ENCODE measurements at places on chromosomes 5 and 9. TPM values are rescaled to one million over a fixed set of nuclear protein-coding genes. Genes with fewer than 3 reads are reported as not detected.
A peak's percentile ranks its signal among the peaks of the same experiment; 100 is the strongest.

AK8 gene
- total RNA-seq: 1.5 TPM

EGFLAM gene
- 0.12 TPM for total RNA-seq

- H3K27me3 ChIP-seq: no peaks in the 10 kb centered on the region
- H3K4me1 ChIP-seq: peaks cover 8% of the 10 kb centered on the region
- no peak overlapping the region for H3K27ac ChIP-seq
- no peaks in the 10 kb centered on the region for H3K36me3 ChIP-seq
Measured at GRCh38 chr5:17808566-17808965, 174.3 kb downstream of the TAF11L14 start.

- H3K4me3 ChIP-seq: no peak overlapping the region
- peaks cover 26% of the 10 kb centered on the region for H3K4me1 ChIP-seq
- no peaks in the 10 kb centered on the region for H3K27me3 ChIP-seq
- peaks cover 1% of the 10 kb centered on the region for H3K36me3 ChIP-seq
Measured at GRCh38 chr9:109449036-109449798, 48.9 kb downstream of the PTPN3 start.

DNA sequence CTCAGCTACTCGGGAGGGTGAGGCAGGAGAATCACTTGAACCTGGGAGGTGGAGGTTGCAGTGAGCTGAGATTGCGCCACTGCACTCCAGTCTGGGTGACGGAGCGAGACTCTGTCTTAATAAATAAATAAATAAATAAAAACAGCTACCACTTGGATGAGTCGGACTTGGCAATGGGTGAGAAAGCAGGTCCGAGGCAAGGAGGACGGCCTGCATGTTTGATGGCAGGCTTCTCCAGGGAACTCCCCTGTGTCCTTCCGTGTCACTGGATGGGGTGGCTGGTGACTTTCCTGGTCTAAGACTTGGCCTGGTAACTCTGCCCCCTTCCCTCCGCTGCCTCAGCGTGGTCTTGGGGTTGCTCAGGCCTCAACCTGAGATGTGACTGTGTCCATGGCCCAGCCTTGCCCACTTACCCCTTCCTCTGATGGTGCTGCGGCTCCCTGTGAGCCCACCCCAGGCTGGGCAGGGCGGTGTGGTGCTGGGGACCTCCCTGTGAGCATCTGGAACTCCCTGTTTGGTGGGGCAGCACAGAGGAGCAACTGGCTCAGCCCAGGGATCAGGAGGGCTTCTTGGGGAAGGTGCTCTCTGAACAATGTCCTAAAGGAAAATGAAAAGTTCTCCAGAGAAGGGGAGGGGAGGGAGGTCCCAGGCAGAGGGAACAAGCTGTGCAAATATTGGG, 62.5 kb upstream of the PSD2 start:
- no peaks in the 10 kb centered on the region for H3K27me3 ChIP-seq
- no peaks in the 10 kb centered on the region for H3K36me3 ChIP-seq
- DNase-seq: no peak
- H3K27ac ChIP-seq: peak overlapping the region; percentile 54
- H3K4me1 ChIP-seq: peaks cover 7% of the 10 kb centered on the region

DNA sequence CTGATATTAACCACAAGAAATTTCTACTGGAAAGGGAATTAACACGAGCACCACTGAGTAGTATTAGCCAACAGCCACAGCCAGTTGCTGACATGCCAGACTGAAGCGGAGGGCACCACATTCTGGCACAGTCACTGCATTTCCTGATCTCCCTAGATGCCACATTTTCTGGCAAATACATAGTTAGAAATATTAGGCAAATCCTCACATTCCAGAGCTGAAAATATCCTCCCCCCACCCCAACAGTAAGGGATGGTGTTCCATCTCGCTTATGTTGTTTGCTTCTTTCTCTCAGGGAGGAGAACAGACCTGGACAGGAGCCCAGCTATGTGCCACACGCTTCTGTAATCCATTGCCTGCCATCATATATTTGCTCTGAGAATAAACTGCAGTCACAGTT, 32.8 kb upstream of the MCTP1 start:
- no peak overlapping the region for H3K27ac ChIP-seq
- no peak overlapping the region for H3K4me3 ChIP-seq
- no peak for DNase-seq
- H3K36me3 ChIP-seq: no peaks in the 10 kb centered on the region

NTNG2 gene
- total RNA-seq: 4.8 TPM

HAVCR2 gene
- not detected for total RNA-seq

DNA sequence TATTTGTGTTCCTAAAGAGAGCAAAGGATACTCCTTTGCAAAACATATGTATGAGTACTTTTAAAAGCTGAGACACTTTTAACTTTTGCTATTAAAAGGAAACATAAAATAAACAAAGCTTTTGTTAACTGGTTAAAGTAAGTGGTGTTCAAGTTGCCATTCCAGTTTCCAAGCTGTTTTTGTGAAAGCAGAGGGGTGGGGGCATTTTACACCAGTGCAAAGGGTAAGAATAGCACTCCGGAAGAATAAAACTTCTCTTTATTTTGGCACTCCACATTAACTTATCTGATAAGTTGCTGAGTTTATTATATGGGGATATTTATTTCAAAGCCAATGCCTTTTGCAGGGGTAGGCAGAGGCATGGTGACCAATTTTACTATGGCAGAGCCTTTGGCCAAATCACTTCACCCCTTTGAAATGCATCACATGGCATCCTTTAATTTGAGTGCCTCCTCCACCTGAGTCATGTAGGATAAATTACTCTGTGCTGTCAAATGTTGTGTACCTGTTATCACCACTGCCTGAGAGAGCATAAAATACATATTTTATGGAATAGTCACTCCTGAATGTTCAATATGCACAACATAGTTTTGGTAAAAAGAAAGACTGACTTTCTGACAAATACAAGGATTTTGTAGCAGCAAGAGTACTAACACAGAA, 62.9 kb downstream of the MLLT3 start:
- no peak for DNase-seq
- H3K4me1 ChIP-seq: peaks cover 23% of the 10 kb centered on the region
- no peaks in the 10 kb centered on the region for H3K27me3 ChIP-seq
- no peak overlapping the region for H3K4me3 ChIP-seq
- H3K36me3 ChIP-seq: no peaks in the 10 kb centered on the region

TRIM7 gene
- total RNA-seq: 5.7 TPM

NIM1K gene
- 0.67 TPM for total RNA-seq

DNA sequence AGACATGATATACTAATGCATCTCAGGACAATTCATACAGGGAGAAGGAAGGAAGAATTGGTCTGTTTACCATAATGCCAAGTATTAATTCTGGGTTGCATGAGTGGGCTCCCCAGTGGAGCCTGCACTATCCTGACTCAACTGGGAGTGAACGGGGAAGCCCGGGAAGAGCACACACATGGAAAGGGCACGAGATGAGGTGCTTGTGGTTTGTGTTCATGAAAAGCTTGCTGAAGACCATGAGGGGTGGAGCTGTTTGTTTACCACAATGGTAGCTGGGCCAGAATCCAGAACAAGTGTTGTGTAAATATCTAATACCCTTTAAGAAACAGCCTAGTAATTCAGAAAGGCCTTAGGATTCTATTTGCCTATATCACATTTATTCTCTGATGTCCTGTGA, 44.6 kb downstream of the POC5 start:
- H3K4me3 ChIP-seq: no peak overlapping the region
- H3K4me1 ChIP-seq: peaks cover 25% of the 10 kb centered on the region
- H3K27ac ChIP-seq: no peak overlapping the region
- H3K36me3 ChIP-seq: peaks cover 6% of the 10 kb centered on the region
- no peak for DNase-seq

GRCh38 chr5:141135030-141135717, at the start of gene PCDHB5:
Gene PCDHB5, plus strand, starts transcription at chr5:141135206. Its CDS starts 229 bp downstream, at chr5:141135435.
- H3K27ac ChIP-seq: peak within 1 kb of the TSS; percentile 84
- no peak for DNase-seq
- H3K36me3 ChIP-seq: peaks cover 53% of the 10 kb centered on the region
- no peaks in the 10 kb centered on the region for H3K27me3 ChIP-seq
- H3K4me3 ChIP-seq: peak within 1 kb of the TSS; percentile 77

DNA sequence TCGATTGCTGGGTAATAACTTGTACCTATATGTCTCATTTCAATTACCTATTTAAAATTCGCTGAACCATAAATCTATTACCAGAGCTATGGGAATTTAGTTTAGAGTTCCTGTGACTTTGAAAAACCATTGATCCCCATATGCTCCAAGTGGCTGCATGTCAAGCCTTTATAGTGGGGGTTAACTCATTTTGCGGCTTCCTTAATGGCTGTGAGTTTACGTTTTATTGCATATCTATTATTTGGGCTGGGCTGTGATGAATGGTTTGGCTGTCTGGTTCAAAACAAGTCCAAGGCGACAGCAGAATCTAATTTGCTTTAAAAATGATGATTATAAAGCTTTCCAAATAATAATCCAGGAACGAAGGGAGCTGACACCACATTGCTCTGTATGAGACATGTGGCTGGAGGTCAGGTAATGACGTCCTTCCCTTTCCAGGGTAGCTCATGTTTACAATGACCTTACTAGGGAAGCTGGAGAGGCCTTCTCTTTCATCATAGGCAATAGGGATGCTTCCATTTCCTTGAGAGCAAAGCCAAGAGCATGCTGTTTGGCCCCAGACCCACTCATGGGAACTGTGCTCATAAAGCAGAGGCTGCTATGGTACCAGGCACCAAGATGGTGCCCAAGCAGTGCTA, 258.3 kb downstream of the HSPA4 start:
- H3K4me1 ChIP-seq: no peaks in the 10 kb centered on the region
- no peak overlapping the region for H3K4me3 ChIP-seq

ADAMTSL2 gene
- 0.15 TPM for total RNA-seq

- no peak for DNase-seq
- no peaks in the 10 kb centered on the region for H3K4me1 ChIP-seq
- H3K27ac ChIP-seq: peak within 1 kb of the TSS; percentile 79
- H3K36me3 ChIP-seq: peaks cover 33% of the 10 kb centered on the region
- H3K4me3 ChIP-seq: peak within 1 kb of the TSS; percentile 73
Measured at GRCh38 chr5:141182248-141182647, at the start of gene PCDHB16. Gene PCDHB16, plus strand, starts transcription at chr5:141182387. Its CDS starts 173 bp downstream, at chr5:141182560.

DNA sequence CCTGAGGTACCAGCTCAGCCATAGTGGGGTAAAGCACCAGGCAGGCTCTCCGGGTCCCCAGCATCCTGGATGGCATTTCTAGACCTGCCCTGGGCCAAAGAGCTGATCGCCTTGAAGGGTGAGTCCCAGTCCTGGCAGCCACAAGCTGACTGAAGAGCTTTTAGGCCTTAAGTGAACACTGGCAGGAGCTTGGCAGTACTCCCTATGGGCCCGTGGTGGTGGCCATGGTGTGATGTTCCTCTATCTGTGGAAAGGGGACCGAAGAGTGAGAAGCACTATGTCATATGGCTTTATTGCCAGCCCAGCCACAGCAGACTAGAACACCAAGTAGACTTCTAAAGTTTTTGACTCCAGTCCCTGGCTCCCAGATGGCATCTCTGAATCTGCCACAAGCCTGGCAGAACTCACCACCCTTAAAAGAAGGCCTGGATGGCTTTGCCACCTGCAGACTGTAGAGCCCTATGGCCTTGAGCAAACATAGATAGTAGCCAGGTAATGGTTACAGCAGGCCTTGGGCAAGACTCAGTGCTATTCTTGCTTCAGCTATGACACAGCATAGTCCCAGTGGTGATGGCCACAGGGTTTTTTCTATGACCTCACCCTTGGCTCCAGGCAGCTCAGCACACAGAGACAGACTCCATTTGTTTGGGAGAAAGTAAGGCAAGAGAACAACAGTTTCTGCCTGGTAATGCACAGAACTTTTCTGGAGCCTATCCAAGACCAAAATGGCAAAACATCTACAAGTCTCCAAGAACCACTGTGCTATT, 801.5 kb upstream of the DMAC1 start:
- H3K36me3 ChIP-seq: no peaks in the 10 kb centered on the region
- H3K4me1 ChIP-seq: peaks cover 9% of the 10 kb centered on the region
- H3K4me3 ChIP-seq: no peak overlapping the region
- H3K27me3 ChIP-seq: no peaks in the 10 kb centered on the region
- H3K27ac ChIP-seq: no peak overlapping the region

- no peak overlapping the region for H3K27ac ChIP-seq
- no peak overlapping the region for H3K4me3 ChIP-seq
- peaks cover 7% of the 10 kb centered on the region for H3K4me1 ChIP-seq
- H3K27me3 ChIP-seq: no peaks in the 10 kb centered on the region
- no peak for DNase-seq
Measured at GRCh38 chr5:91864962-91865361, 481.8 kb upstream of the ARRDC3 start.

Measured in chondrocyte (in vitro differentiated cells).